ENCODE measurements at places on chromosomes 5 and 9.

DNA sequence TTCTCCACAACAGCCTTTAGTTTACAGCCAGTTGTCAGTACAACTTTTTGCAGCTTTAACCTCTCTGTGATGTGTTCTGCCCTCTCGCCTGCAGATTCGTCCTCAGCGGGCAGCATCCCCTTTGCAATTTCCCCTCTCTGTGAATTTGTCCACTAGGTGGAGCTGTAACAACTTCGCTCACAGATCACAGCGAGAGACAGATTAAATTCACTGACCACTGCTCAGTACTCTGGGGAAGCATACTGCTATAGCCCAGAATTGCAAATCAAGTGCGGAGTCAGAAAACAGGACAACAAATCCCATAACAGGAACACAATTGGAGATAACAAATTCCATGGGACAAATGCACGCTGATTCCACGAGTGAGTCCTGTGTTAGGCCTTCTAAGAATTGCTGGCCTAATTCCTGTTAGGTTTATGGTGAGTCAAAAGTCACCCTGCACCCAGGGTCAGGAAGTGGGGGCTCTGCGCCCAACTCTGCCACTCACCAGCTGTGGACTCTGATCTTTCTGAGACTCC, 2124.9 kb downstream of the MAT2B start:
- peak; percentile 63 for DNase-seq

DNA sequence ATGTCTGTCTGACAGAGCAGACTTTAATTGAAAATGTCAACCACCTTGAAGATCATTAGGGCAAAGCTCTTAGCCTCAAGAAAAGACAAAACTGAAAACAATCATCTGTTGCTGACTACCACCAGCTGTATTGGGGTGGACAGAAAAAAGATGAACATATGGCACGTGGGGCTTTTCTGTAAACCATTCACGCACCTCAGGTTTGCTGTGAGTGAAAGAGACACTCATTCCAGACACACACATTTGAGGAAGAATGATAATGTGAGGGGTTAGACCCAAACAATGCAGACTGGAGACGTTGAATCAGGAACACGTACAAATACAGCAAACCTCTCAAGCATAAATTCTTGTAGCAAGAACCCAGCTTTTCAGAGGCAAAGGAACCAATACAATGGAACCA, 158.7 kb downstream of the EBF1 start:
- DNase-seq, result no peak

GRCh38 chr9:136119061-136119882, 597 bp upstream of the TMEM250 start:
- no peak for DNase-seq

- no peak for DNase-seq
Measured at GRCh38 chr9:112118009-112118408, 57.1 kb downstream of the SUSD1 start.

- DNase-seq, result no peak
Measured at GRCh38 chr9:81848472-81848871, 79.8 kb upstream of the SPATA31D4 start.

DNA sequence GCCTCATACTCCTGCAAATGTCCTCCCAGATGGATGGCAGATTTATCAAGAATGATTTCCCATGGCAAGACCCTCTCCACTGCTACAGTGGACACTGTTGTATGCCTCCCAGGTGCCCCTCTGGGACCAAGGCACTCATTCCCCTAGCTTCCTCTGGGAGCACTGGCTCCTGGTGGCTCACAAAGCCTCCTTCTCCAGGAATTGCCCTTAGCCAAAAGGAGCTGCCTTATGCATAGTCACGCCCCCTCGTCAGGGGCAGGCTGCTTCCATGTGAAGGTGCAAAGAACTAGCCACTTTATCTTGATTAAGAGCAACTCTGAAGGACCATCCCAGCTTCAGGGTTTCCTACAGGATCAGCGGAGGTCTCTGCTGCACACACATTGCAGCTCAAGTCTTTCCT, 358.1 kb downstream of the CDK5RAP2 start:
- peak; percentile 8 for DNase-seq

DNA sequence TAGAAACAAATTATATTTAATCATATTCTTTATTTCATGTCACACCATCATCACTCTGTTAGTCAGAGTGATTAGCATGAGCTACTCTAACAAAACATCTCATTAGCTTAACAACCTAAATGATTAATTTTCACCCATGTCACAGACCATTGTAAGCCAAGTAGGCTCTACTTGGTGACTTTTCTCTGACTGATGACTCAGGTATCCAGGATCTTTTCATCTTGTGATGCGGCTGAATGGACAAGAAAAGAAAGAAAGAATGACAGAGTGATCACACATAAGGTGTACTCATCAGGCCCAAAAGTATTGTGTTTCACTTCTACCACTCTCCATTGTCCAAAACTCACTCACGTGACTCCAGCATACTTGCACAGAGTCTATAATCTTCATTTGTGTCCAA, 299.3 kb downstream of the ANXA1 start:
- DNase-seq, result no peak

DNA sequence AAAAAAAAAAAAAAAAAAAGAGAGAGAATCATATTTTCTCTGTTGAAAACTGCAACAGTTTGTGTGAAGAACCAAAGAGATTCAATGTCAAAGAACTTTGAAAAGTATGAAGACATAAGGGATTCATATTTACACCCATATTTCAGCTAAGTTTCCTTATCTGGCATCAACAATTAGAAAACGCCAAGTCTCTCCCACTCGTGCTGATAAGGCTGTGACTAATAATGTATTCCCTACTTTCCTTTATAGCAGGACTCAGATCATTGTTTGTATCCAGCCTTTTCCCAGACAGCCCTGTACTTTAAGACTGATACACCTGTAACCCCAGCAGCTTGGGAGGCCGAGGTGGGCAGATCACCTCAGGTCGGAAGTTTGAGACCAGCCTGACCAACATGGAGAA, 54.1 kb upstream of the STK32A start:
- DNase-seq, result no peak

- DNase-seq, result no peak
Measured at GRCh38 chr5:31553863-31554262, 21.8 kb downstream of the C5orf22 start.

Data from NT2/D1 (cell line).